ENCODE measurements at places on chromosomes 12 and 14. TPM values are rescaled to one million over a fixed set of nuclear protein-coding genes. Genes with fewer than 3 reads are reported as not detected.

Gene MORN3
- total RNA-seq, result 0.76 TPM

Gene TWF1
- total RNA-seq, result 141 TPM

Gene ELK3
- 8.9 TPM for total RNA-seq

Gene OTOGL
- total RNA-seq, result 8.0 TPM

Gene CLEC9A
- total RNA-seq, result not detected

Gene TESPA1
- total RNA-seq, result 0.09 TPM

Gene BMAL2
- 0.68 TPM for total RNA-seq

Gene KICS2
- total RNA-seq, result 3.4 TPM

Gene BORCS5
- 26.1 TPM for total RNA-seq

Gene REM2
- total RNA-seq, result 2.2 TPM

Gene CEBPE
- not detected for total RNA-seq

Gene EPS8
- total RNA-seq, result 19.3 TPM

Gene SAMD15
- 6.8 TPM for total RNA-seq

Gene KRT86
- total RNA-seq, result 0.59 TPM

Gene KRT82
- 0.39 TPM for total RNA-seq

Gene SIX6
- 0.58 TPM for total RNA-seq

Gene TEP1
- 4.6 TPM for total RNA-seq

Gene CCDC177
- 3.2 TPM for total RNA-seq

Gene PPFIA2
- 73.1 TPM for total RNA-seq

Gene NPFF
- not detected for total RNA-seq

Gene DLK1
- 1.9 TPM for total RNA-seq

Gene RTL1
- 1.4 TPM for total RNA-seq

Gene TSPAN9
- total RNA-seq, result 28.0 TPM

Gene ERC1
- total RNA-seq, result 59.8 TPM

Gene NDRG2
- 11.8 TPM for total RNA-seq

Gene ANP32D
- total RNA-seq, result 0.36 TPM

Gene IQSEC3
- 0.09 TPM for total RNA-seq

Gene SSPN
- total RNA-seq, result 2.6 TPM

Gene TPPP2
- 1.2 TPM for total RNA-seq

Gene SMCO3
- total RNA-seq, result 0.56 TPM

Gene CD27
- not detected for total RNA-seq

Gene MSI1
- total RNA-seq, result 40.7 TPM

Gene KRT72
- total RNA-seq, result not detected

Gene LRP1
- 182 TPM for total RNA-seq

Gene CELA1
- total RNA-seq, result not detected

Gene DAO
- not detected for total RNA-seq

Gene HOXC5
- total RNA-seq, result 6.7 TPM

Gene PROX2
- 0.73 TPM for total RNA-seq

Gene AKAP3
- 2.0 TPM for total RNA-seq
